ENCODE measurements at places on chromosomes 5 and 9. TPM values are rescaled to one million over a fixed set of nuclear protein-coding genes. Genes with fewer than 3 reads are reported as not detected.

Gene PDE6A
- total RNA-seq: 0.05 TPM

Gene PCDHB14
- 1.0 TPM for total RNA-seq

Gene OR1L6
- total RNA-seq: not detected

Gene SCGB3A2
- total RNA-seq: not detected
